ENCODE measurements at places on chromosomes 1 and 21.

DNA sequence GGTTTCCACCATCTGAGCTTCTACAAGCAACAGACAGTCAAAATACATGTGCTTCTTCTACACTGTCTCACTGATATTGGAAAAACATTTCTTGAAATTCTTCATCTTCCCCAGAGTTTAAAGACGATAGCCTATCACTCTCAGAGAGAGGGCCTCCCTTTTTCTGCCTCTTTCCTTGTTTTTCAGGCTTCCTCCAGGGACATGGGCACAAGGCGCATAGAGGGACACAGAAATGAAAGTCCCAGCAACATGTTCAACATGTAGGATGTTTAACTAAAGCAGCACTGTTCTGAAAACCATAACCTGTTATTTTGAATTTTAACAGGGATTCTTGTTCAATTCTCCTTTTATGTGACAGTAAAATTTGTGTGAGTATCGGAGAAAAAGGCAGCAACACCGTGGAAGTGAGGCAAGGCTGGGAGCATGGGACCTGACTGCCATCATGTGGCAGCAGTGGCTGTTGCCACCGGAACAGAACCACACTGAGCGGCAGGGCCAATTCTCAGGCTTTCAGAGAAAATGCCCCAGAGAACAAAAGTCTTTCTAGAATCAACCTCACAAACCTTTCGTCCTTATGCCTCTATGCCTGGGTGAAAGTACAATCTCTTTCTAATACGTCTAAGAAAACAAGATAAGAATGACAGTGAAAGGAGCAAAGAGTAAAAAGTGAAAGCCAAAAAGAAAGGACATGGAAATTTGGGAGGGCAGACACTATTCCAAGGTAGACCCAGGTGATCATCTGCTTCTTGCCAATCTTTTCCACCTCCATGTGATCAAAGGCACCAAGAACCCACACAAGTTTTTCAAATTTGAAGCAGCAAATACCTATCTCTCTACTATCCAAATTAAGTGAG is 54.5 kb downstream of the PCNX2 start:
- no peak for DNase-seq

DNA sequence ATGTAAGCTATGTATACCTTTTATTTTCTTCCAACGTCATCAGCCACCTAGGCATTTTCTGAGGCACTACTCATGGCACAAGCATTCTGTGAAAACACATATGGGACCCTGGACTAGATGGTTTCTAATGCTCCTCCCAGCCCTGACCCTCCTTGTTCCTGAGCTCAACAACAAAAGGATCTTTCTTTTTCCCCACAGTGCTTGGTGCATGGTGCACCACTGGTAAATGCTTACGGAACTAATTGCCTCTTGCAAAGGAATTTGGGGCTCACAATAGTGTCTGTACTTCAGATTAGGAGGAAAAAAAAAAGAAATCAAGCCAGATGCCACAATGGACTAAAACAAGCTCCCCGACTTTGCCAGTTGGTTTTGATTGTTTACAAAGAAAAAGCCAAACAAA is 390.5 kb downstream of the PLPP3 start:
- DNase-seq: no peak

DNA sequence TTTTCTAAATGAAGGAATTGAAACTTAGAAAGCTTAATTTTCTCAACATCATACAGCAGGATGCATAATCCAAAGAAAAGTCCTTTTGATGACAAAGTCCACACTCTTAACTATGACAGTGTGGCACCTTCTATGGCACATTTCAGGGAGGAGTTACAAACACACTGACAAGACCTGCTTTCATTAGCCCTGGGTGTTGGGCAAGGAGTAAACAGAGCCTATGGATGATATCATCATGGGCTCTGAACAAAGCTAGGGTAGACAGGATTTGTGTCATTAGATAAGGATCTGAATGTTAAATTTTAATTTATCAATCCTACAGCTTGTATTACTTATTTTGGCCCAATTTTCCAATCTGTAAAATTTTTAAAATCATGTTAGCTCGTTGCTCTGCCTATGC is 62.6 kb upstream of the DENND1B start:
- DNase-seq: no peak

DNA sequence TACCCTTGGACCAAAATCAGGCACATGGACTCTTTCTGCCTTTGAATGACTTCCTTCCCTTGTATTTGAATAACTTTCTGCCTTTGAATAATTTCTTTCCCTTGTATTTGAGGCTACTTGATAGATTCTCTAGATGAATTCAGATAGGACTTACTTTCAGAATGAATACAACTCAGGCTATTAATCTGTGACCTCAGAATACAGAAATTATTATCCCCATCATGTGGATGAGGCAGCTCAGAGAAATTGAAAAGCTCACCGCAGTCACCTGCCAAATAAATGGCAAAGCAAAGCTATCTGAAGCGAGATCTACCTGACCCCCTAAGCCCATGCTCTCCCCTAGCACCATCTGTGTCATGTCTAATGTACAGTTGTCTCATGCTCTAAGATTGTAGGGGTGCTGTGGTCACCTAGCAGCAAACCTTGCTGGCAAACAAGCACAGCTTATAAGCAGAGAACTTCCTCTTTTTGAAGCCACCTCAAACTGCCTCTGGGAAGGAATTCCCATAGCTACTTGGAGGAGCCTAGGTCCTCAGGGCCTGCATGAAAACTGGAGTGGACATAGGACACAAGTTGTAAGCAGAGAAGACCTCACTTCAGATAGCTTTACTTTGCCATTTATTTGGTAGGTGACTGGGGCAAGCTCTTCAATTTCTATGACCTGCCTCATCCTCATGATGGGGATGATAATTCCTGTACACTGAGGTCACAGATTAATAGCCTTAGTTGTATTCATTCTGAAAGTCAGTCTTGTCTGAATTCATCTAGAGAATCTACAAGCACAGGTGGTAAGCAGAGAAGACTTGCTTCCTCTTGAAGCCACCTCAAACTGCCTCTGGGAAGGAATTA is 66.1 kb downstream of the FASLG start:
- DNase-seq: no peak

DNA sequence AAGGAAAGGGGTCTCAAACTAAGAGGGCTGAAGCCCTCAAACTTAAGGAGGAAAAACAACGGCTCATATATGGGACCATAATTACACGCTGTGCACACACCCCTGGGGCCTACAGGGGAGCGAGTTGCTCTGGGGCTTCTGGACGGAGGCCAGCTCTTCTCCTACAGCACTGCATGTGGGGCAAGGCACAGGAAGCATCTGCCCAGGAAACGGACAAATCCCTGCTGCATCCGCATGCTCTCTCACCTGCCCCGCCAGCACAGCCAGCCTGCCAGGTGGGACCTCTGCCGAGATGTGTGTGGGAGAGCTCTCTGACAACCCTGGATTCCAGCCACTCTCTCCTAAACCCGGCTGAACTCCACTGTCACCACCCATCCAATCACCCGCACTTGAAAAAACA is 54.1 kb downstream of the MRPL37 start:
- no peak for DNase-seq

GRCh38 chr1:27612718-27613117 is 8.8 kb upstream of the AHDC1 start:
- no peak for DNase-seq

GRCh38 chr1:64744492-64745180 is at the start of gene RAVER2:
TSS of gene RAVER2 (plus strand) at chr1:64745075. CDS start at chr1:64745173, 98 bp downstream.
- peak; percentile 39 for DNase-seq

DNA sequence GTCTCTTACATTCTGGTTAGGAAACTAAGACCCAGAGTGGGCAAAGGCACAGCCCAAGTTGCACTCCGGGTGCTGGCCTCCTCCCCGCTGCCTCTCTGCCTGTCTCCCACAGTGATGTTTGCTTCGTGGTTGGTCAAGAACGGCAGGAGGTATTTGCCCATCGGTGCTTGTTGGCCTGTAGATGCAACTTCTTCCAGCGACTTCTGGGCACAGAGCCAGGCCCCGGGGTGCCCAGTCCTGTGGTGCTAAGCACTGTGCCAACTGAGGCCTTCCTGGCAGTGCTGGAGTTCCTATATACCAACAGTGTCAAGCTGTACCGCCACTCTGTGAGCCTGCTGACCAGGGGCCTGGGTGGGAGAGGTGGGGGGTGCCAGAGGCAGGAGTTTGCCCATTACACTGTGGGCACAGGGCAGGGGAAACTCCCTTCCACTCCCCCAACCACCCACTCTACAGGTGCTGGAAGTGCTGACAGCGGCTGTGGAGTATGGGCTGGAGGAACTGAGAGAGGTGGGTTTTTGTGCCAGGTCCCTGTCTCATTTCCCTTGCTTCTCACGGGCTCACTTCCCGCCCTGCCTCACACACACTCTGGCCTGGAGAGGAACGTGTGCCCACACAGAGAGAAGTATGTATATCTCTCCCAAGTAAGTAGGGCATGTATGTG is 1.9 kb downstream of the BTBD19 start:
- DNase-seq: no peak

DNA sequence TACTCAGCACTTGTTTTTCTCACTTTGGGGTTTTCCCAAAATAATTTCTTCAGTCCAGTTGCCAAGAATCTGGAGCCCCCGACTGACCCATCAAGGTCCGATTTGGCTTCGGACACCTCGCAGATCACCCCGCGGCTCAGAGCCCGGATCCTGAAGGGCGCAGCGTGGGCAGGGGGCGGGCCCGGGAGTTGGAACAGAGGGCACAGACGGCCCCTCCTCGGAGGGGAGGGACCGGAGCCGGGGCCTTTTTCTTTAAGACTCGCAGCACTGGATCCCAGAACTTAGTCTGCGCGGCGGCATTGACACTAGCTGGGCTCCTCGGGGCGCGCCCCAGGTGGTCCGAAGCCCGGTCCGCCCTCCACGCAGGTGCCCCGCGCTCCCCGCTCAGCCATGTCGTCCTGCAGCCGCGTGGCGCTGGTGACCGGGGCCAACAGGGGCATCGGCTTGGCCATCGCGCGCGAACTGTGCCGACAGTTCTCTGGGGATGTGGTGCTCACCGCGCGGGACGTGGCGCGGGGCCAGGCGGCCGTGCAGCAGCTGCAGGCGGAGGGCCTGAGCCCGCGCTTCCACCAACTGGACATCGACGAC is at the start of gene CBR3:
TSS of gene CBR3 (plus strand) at position 277 of the 588 bp plus-strand sequence. CDS start at position 391, 114 bp downstream.
- peak; percentile 45 for DNase-seq

GRCh38 chr1:37515185-37516034 is 844 bp upstream of the MEAF6 start:
- DNase-seq: no peak

- DNase-seq: no peak
Measured at GRCh38 chr1:59018446-59018845, 234.6 kb upstream of the JUN start.

DNA sequence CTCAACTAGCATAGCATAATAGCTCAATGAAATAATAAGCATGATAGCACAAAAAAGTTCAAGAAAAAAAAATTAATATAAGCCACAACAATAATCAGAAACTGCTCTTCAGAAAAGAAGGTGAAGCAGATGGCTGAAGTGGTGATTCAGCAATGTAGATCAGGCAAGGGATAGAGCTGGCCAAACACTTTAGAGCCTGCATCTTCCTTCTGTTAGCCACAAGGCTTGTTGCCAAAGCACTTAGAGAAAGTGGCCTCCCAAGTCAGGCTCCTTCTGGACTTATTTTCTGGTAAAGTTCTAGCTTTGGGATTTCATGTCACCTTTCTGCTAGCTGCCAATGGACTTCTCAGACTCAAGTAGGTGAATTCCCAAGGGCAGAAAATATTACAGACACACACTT is 60.3 kb upstream of the C1orf87 start:
- DNase-seq: no peak

DNA sequence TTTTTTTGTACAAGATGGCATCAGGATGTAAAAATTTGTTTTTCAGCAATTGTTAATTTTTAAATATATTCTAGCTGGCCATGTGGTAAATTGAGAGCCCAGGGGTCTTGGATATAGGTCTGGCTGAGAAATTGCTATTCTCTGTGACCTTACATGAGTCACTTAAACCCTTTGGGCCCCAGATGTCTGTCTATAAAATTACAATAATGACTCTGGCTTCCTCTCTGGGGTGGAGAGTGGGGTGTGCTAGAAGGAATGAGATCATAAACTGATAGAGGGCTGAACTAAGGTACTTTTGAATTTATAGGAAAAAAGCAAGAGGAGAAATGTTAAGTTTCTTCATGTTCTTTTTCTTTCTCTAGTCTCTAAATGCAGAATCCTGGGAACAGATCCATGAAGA is 12.4 kb upstream of the TCHH start:
- DNase-seq: no peak

DNA sequence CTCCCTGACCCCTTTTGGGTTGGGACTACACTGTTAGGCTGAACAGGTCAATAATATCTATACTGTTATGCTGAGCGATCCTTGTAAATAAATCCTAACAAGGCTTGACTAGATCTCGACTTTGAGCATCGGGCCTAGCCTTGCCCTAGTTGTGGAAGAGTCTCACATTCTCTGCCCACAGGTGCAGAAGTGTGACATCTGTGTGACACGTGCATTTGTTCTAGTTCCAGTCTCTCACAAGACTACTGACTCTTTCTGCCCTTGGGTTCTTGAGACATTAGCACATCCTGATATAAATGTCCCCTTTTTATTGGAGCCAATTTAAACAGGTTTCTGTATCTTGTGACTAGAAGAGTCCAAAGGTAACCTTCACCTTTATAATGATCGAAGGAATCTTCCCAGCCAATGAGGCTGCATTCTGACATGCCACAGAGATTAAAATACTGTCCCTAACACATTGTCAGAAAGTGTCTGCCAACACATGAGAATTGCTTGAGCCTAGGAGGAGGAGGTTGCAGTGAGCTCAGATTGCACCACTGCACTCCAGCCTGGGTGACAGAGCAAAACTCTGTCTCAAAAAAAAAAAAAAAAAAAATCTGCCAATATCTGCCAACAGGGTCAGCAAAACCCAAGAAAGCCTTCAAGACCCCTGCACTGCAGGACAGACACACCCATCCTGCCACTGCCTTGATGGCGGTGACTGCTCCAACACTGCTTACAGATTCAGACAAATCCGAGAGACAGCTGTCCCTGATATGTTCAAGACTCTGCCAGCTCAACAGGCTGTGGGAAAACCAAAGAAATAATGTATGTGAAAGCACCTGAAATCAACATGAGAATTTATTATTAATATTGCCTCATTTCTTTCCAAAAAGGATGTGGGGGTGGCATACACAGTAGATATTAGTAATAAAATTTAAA is 56.5 kb upstream of the PSEN2 start:
- DNase-seq: no peak

DNA sequence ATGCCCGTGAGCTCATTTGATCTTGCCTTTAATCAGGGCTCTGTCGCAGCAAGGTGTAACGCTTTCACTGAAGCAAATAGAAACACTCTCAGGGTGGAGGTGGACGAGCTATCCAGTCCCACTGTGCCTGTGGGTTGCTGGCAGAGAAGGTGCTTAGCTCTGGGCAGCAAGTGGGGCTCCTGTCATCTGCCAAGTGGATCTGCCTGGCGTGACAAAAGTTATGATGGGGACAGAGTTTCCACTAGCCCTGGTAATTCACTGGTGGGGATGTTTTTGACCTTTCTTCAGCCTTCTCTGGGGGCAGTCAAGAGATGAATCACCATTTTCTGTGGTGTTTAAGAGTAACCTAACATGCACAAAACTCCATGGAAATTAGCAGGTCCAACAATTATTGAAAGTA is 71.3 kb upstream of the EDEM3 start:
- no peak for DNase-seq

GRCh38 chr1:116537040-116537831 is 33.6 kb downstream of the CD58 start:
- DNase-seq: no peak

GRCh38 chr1:39335216-39335615 is 130.7 kb downstream of the MACF1 start:
- DNase-seq: no peak

Data from activated CD4-positive, alpha-beta T cell treated with anti-CD3 and anti-CD28 coated beads, Interleukin-2, amount 50 U/mL, for 4 hours (primary cell).